ENCODE measurements at places on chromosomes 2 and 18. TPM values are rescaled to one million over a fixed set of nuclear protein-coding genes. Genes with fewer than 3 reads are reported as not detected.

- peaks cover 19% of the 10 kb centered on the region for H3K27me3 ChIP-seq
- no peak overlapping the region for H3K4me3 ChIP-seq
- H3K36me3 ChIP-seq = no peaks in the 10 kb centered on the region
- DNase-seq = no peak
- no peaks in the 10 kb centered on the region for H3K4me1 ChIP-seq
- no peak overlapping the region for H3K27ac ChIP-seq
Measured at GRCh38 chr2:62568074-62568473, 62.1 kb upstream of the TMEM17 start.

GRCh38 chr2:10389573-10389972 is 58.6 kb downstream of the ODC1 start:
- DNase-seq = no peak
- no peak overlapping the region for H3K4me3 ChIP-seq
- H3K27ac ChIP-seq = peak overlapping the region; percentile 87
- no peaks in the 10 kb centered on the region for H3K36me3 ChIP-seq
- peaks cover 57% of the 10 kb centered on the region for H3K4me1 ChIP-seq

DNA sequence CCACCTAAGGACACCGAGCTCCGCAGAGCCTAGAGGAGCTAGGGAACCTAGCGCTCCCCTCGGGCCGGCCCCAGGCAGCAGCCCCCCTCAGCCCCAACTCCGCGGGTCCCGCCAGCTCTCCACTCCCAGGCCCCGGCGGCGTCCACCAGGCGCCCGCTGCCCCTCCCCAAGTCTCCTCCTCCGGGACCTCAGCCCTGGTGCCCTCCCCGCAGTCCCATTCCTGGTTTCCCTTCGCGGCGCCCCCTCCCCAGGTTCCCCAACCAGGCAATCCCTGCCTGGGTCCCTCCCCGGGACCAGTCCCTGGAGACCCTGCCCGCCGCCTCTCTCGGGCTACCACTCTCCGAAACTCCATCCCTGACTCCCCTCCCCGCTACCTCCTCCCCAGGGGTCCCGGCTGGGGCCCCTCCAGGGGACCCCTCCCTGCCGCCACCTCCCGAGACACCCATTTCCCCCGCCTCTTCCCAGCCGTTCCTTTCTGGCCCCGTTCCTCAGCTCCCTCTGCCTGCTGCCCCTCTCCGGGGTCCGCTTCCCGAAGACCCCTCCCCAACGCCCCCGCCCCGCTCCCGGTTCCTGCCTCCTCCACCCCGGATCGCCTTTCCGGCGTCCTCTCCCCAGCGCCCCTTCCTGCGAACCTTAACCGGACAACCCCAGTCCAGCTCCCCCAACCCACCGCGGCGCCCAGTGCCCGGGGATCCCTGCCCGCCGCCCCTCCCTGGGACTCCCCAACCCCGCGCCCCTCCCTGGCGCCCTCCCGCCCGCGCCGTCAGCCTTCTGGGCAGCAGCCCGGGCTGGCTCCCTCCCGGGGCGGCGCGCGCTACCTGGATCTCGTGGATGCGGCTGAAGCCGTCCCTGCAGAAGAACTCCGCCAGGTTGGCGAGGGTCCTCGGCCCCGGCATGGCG is 678 bp downstream of the CYP27C1 start:
- no peaks in the 10 kb centered on the region for H3K36me3 ChIP-seq
- no peak overlapping the region for H3K27ac ChIP-seq
- H3K4me3 ChIP-seq = no peak overlapping the region
- DNase-seq = no peak
- peaks cover 14% of the 10 kb centered on the region for H3K4me1 ChIP-seq

DNA sequence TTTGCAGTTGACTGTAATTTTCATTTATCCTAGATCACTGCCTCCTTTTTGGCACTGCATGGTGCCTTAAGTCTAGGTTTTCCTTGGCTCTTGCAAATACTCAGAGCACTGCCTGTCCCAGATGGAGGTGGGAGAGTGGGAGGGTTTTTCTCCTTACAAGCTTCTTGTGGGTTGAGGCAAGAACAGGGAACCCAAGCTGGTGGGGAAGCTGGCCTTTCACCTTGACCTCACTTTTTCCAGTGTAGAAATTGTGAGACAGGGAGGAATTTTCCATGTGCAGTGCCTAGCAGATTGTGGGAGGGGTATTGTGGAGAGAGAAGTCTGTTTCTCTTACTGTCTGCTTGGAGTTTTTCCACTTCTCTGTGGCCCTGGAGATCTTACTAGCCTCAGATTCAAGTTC is 21.5 kb downstream of the GALNT1 start:
- H3K36me3 ChIP-seq = no peaks in the 10 kb centered on the region
- no peak overlapping the region for H3K27ac ChIP-seq
- no peak overlapping the region for H3K4me3 ChIP-seq
- no peak for DNase-seq
- H3K27me3 ChIP-seq = no peaks in the 10 kb centered on the region

Gene IL18RAP
- 0.24 TPM for polyA plus RNA-seq

Gene SLC4A3
- polyA plus RNA-seq = not detected
